Purkinje cell (primary cell): ENCODE measurements at places on chromosomes 3 and 15. TPM values are rescaled to one million over a fixed set of nuclear protein-coding genes. Genes with fewer than 3 reads are reported as not detected.

SPSB4 gene
- polyA plus RNA-seq: not detected in 2 replicates

SLC51B gene
- polyA plus RNA-seq: not detected in 2 replicates

COL6A5 gene
- polyA plus RNA-seq: not detected in 2 replicates

GBE1 gene
- 69.3 and 75.1 TPM in 2 replicates for polyA plus RNA-seq

TWF2 gene
- polyA plus RNA-seq: 0.17 and 3.3 TPM in 2 replicates

PRKCD gene
- 25.2 and 32.6 TPM in 2 replicates for polyA plus RNA-seq

AZI2 gene
- polyA plus RNA-seq: 68.2 and 94.9 TPM in 2 replicates

CLRN1 gene
- polyA plus RNA-seq: not detected in 2 replicates

CAMP gene
- not detected in 2 replicates for polyA plus RNA-seq

SPATA12 gene
- not detected in 2 replicates for polyA plus RNA-seq

DNAH12 gene
- 0.77 TPM in 1 of 2 replicates, not detected in the other for polyA plus RNA-seq

GPR62 gene
- 0.53 TPM in 1 of 2 replicates, not detected in the other for polyA plus RNA-seq

FBXO40 gene
- 0.84 and 1.2 TPM in 2 replicates for polyA plus RNA-seq

DUOXA2 gene
- polyA plus RNA-seq: not detected in 2 replicates

CGGBP1 gene
- 31.2 and 31.3 TPM in 2 replicates for polyA plus RNA-seq

DLL4 gene
- polyA plus RNA-seq: 0.08 TPM in 1 of 2 replicates, not detected in the other

PPP2R3A gene
- polyA plus RNA-seq: 3.9 and 7.0 TPM in 2 replicates

PSMD2 gene
- 83.9 and 152 TPM in 2 replicates for polyA plus RNA-seq

GOLGA8H gene
- polyA plus RNA-seq: not detected in 2 replicates

CALML4 gene
- 1.2 and 4.1 TPM in 2 replicates for polyA plus RNA-seq

GPR171 gene
- 8.1 TPM in 1 of 2 replicates, not detected in the other for polyA plus RNA-seq

TMC3 gene
- polyA plus RNA-seq: not detected in 2 replicates

RHCG gene
- 1.0 and 2.1 TPM in 2 replicates for polyA plus RNA-seq

TRPM1 gene
- polyA plus RNA-seq: 0.39 TPM in 1 of 2 replicates, not detected in the other

IMPDH2 gene
- 45.7 and 59.5 TPM in 2 replicates for polyA plus RNA-seq

EBLN2 gene
- polyA plus RNA-seq: 1.8 TPM in 1 of 2 replicates, not detected in the other

CCR3 gene
- polyA plus RNA-seq: not detected in 2 replicates

C3orf49 gene
- 1.2 TPM in 1 of 2 replicates, not detected in the other for polyA plus RNA-seq

SCN11A gene
- 0.66 and 0.69 TPM in 2 replicates for polyA plus RNA-seq

LRRK1 gene
- polyA plus RNA-seq: 0.67 and 1.1 TPM in 2 replicates
